GM23248 (cell line): ENCODE measurements at places on chromosomes 16 and 17. TPM values are rescaled to one million over a fixed set of nuclear protein-coding genes. Genes with fewer than 3 reads are reported as not detected.

The RAB37 gene
- 0.11 TPM in 1 of 2 replicates, not detected in the other for total RNA-seq

The TBC1D3G gene
- total RNA-seq: not detected in 2 replicates

GRCh38 chr17:42329025-42329976 is 41.0 kb downstream of the STAT5A start:
- peak; percentile 89 for DNase-seq

- no peak for DNase-seq
These were observed 360.3 kb upstream of the KIF2B start for GRCh38 chr17:53462393-53462811.

The CCL5 gene
- total RNA-seq: not detected in 2 replicates

DNA sequence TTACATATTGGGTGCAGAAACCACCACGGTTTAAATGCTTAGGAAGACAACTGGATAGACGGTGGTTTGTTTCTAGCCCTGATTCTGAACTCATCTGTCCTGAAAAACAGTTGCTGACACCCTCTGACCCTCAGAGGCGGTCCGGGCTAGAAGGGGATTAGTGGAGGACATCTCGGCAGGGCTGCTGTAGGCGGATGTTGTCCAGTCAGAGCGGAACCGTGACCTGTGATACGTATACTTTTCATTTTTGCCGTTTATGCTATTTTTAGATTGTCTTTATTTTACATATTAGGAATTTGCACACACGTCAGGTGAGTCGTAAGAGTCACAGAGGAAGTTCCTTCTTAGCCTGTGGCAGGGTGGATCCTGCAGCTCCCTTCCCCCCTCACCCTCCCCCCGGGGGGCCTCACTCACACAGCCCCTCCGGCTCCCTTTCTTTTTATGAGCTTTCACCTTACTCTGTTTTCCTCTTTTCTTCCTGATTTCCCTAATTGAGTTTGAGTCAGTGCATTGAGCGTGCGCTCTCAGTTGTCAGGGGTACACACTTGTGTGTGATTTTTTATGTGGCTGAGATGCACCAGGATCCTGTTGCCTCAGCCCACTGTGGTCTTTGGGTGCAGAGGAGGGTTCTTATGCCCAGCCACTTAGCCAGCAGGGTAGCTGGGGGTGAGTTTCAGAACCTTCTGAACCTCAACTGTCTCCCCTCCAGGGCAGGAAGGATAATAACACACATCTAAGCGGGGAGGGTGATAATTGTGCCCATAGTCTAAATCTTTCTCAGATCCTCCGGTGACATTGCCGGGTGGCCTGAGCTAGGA is 211.1 kb upstream of the CHMP6 start:
- DNase-seq: peak; percentile 30

DNA sequence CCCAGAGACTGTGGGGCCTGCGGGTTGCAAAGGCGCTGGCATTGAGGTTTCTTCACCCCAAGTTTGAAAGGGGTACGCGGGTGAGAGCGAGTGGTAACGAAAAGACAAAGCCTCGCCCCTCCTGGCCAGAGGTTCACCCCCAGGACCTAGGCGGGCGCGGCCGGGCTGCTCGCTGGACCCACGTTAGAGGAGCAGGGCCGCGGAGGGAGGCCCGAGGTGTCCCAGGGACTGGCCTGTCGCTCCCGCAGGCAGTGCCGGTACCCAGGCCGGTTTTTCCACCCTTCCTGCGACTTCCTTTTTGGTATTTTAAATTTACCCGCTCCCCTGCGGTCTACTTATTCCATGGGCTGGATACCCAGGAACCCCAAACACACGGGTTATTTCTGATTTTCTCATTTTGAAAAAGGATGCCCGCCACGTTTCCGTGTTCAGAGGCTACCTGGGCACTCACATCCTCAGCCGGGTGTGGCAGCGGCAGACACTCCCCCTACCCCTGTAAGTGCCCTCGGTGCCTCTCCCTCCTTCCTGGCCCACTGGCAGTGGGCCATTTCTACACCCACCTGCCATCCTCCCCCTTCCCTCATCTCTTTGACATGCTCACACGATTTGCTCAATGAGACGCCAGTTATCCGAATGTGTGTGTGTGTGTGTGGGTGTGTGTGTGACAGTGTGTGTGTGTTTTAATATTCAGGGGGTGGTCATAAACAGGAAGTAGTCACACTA is 1.6 kb upstream of the FOXL1 start:
- DNase-seq: peak; percentile 60

The TEDC2 gene
- total RNA-seq: 6.8 and 8.3 TPM in 2 replicates

DNA sequence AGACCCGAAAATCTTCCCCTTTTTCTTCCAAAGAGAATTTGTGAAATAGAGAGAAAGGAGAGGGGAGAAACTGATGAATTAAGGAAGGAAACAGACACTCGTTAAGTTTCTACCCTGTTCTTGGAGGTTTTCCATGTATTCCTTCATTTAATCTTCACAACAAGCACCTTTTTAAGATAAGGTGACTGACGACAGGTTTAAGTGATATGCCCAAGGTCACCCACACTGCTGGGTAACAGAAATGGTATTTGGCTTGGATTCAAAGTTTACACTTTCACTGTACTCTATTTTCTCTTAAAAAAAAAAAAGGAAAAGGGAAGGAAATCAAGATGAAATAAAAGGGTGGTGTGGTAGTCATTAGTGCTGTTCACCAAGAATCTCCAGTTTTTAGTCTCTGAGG is 33.5 kb upstream of the TOX3 start:
- no peak for DNase-seq

GRCh38 chr17:55726440-55726839 is 3.8 kb upstream of the TMEM100 start:
- DNase-seq: peak; percentile 92

The KRT28 gene
- total RNA-seq: not detected in 2 replicates

The ZNF267 gene
- total RNA-seq: 6.6 and 6.7 TPM in 2 replicates

DNA sequence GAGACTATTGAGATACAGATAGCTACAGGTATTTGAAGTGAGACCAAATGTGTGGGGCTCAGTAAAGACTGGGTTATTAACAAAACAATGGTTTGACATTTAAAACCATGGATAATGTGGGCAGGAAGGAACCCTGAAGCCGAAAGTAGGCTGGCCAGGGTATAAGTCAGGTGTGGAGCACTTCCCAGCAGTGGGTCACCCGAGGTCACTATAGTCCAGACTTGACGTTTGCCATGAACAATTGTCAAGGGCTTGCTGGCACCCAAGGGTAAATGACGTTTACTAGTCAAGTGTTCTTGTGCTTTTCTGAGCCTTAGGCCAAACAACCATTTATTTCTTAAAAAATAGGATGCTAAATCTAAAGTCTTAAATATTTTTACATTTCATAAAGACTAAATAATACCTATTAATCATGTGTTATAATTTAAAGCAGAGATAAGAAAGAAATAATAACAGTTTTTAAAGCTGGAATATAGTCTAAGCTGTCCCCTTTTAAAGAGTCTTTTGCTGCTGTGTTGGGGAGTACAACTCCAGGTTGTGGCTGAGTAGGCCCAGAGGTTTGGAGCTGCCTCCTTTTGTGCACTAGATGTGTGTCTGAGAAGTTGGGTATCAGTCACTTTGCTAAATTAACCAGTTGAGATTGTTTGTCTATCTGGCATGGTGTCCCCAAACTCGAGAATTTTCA is 15.7 kb downstream of the ALDH3A2 start:
- no peak for DNase-seq

- DNase-seq: no peak
These were observed 6.9 kb downstream of the SLC9A5 start for GRCh38 chr16:67255553-67256221.

- DNase-seq: peak; percentile 4
These were observed 677 bp downstream of the SULT1A2 start for GRCh38 chr16:28596115-28596630.

The TBC1D24 gene
- total RNA-seq: 17.8 and 18.7 TPM in 2 replicates

- DNase-seq: peak; percentile 93
These were observed 14.7 kb downstream of the LRRC75A start for GRCh38 chr17:16477255-16477654.

DNA sequence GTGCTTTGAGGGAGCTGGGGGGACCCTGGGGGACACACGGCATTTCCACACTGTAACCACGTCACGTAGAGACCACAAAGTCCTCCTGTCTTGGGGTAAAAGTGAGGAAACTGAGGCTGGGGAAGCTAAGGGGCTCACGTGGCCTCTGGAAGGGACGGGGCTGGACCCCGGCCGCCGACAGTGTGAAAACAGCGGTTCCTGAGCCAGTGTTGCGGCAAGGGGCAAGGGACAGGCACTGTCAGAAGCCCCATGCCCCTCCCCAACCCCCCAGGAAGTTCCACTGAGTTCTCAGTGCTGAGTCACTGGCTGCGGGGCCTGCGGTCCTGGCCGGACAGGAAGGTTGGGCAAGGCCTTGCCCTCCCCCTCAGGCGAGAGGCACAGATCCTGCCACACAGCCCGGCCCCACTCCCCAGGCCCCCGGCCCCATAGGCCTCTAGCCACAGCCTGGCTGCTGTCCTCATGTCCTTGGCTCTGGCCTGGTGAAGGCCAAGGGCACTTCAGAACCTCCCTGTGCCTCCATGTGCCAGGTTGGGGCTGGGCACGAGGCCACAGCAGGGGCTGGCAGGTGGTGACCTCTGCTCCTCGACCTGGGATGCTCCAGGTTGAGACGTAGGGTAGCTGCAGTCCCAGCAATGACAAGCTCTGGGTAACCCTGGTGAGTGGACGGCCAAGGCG is 5.0 kb upstream of the CCDC57 start:
- peak; percentile 91 for DNase-seq

- DNase-seq: no peak
These were observed 44.7 kb upstream of the MEAK7 start for GRCh38 chr16:84548971-84549844.

The SLFN14 gene
- not detected in 2 replicates for total RNA-seq

DNA sequence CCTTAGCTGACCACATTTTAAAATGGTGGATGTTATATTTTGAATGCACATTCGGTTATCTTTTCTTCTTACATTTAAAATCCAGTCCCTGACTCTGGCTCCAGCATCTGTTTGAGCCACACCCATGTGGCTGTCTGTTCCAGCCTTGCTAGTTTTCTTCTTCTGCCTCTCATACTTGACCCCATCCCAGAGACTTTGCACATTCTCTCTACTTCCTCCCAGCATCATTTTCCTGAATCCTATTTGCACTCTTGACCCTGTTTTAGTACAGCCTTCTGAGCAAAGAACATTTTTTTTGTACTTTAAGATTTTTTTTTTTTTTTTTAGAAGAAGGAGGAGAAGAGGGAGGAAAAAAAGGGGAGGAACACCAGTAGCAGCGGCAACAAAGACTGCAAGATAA is 23.3 kb upstream of the MAF start:
- no peak for DNase-seq

- DNase-seq: no peak
These were observed 163.9 kb downstream of the SPECC1 start for GRCh38 chr17:20173091-20173490.

The DBNDD1 gene
- total RNA-seq: 2.0 and 3.1 TPM in 2 replicates

The PERCC1 gene
- not detected in 2 replicates for total RNA-seq

The BRD7 gene
- total RNA-seq: 34.5 and 35.8 TPM in 2 replicates

DNA sequence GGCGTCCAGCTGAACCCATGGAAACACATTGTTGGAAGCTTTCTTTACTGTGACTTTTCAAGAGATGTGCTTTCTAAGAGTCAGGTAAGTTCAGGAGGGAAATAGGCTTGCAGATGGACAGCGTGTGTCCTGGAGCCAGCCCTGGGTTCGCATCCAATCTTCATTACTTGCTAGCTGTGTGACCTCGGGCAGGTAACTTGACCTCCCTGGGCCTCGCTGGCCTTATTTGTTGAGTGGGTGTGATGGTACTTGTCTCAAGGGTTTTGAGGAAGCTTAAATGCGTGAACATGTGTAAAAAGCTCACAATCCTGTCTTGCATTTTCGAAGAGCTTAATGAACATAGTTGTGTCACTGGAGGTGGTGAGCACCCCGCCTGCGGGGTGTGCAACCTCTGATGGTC is 11.8 kb downstream of the ADGRG1 start:
- DNase-seq: no peak

GRCh38 chr17:83067071-83067717 is 12.2 kb upstream of the METRNL start:
- DNase-seq: no peak

DNA sequence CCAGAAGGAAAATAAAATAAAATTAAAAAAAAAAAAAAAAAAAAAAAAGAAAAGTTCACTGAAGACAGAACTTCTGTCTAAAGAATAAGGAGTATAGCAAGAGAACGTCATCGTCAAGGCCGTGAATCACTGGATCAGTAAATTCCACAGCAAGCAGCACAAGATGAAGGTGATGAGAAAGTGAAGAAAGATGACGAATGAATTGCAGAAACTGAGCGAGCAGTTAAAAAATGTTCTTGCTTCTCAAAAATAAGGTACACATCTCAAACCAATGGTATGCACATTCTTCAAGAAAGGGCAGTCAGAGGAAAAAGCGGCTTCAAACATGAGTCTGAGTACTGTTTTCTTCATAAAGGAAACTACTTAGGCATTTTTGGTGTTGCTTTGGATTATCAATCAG is 104.7 kb downstream of the SMG6 start:
- DNase-seq: peak; percentile 53

The ITGAX gene
- total RNA-seq: not detected in 2 replicates
